Thyroid gland (tissue), 4 donors: ENCODE measurements at places on chromosomes 1 and 21.

DNA sequence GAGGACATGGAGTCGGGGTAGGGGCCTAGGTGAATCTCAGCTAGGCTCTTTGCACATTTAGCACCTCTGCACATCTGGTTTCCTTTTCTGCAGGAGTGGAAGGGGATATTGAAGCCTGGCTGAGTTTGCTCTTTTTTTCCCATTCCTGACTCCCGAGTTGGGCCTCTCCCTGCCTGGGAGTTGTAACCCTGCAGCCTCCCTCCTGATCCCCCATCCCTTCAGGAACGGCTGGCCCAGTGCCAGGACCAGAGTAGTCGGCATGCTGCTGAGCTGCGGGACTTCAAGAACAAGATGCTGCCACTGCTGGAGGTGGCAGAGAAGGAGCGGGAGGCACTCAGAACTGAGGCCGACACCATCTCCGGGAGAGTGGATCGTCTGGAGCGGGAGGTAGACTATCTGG, 836 bp downstream of the OLFML3 start:
- no peaks in the 10 kb centered on the region for H3K27me3 ChIP-seq
- peaks cover 62% of the 10 kb centered on the region for H3K4me1 ChIP-seq
- H3K4me3 ChIP-seq: no peak overlapping the region
- no peaks in the 10 kb centered on the region for H3K36me3 ChIP-seq
- peak overlapping the region; percentile 38 for H3K27ac ChIP-seq

GRCh38 chr1:212479188-212479587, 46.5 kb downstream of the NENF start:
- DNase-seq: no peak
- no peak overlapping the region for H3K27ac ChIP-seq
- H3K4me1 ChIP-seq: peaks cover 35% of the 10 kb centered on the region

- DNase-seq: no peak
- no peaks in the 10 kb centered on the region for H3K27me3 ChIP-seq
- no peak overlapping the region for H3K27ac ChIP-seq
- H3K4me3 ChIP-seq: no peak overlapping the region
- H3K36me3 ChIP-seq: no peaks in the 10 kb centered on the region
These were observed 47.1 kb downstream of the SLC9C2 start for GRCh38 chr1:173555651-173556305.

GRCh38 chr1:45883658-45884057, 80.2 kb downstream of the MAST2 start:
- no peak overlapping the region for H3K4me3 ChIP-seq
- no peak for DNase-seq
- no peaks in the 10 kb centered on the region for H3K27me3 ChIP-seq
- H3K27ac ChIP-seq: no peak overlapping the region
- H3K36me3 ChIP-seq: no peaks in the 10 kb centered on the region

DNA sequence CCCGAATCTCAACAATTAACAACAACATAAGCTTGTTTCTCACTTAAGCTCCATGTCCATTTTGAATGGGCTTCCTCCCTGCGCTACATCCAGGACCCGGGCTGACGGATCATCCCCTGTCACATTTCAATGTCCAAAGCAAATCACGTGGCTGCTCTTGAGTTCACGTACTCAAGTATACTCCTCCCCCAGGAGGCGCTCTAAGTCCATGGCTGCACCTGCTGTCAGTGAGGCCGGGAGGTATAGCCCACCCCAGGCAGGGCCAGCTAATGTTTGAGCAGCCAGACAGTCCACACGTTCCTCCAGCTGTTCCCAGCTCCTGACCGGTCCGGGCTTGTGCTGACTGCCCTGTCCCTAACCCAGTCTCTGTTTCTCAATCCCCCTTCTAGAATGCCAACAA, 220.8 kb downstream of the SLC35F3 start:
- no peaks in the 10 kb centered on the region for H3K4me1 ChIP-seq
- peak; percentile 29 for DNase-seq
- no peak overlapping the region for H3K27ac ChIP-seq
- no peak overlapping the region for H3K4me3 ChIP-seq

DNA sequence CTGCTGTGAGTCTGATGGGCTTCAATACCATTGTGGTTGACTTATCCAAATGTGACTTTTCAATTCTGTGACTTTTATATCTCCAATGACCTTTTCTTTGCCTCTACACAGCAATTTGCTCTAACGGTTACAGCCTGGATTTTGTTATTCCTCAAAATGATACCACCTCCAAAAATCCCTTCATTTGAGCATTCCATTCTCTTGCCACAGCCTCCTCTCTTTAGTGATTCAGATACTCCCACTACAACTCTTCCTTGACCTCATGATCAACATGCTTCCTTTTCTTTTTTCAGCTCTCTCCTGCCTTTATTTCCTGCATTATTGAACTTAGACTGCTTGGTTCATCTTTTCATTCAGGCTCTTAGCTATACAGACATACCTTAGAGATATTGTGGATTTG, 16.6 kb upstream of the IL19 start:
- no peaks in the 10 kb centered on the region for H3K36me3 ChIP-seq
- H3K4me1 ChIP-seq: no peaks in the 10 kb centered on the region
- no peak overlapping the region for H3K27ac ChIP-seq
- H3K27me3 ChIP-seq: no peaks in the 10 kb centered on the region
- no peak for DNase-seq
- H3K4me3 ChIP-seq: no peak overlapping the region

DNA sequence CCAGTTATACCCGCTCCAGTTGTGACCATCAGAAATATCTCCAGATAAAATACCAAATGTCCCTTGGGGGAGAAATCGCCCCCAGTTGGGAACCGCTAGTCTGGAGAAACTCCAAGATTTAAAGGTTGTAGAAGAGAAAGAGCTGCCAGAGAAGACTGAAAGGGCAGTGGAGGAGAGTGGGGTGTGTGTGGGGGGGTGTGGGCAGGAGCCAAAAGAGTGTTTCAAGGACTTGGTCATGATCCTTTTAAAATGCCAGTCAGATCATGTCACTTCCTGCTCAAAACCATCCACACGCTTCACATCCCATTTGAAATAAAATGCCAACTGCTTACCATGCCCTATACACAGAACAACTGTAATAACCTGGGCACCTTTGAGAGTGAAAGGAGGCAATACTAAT, 3.4 kb upstream of the HEYL start:
- DNase-seq: no peak
- H3K36me3 ChIP-seq: no peaks in the 10 kb centered on the region
- H3K27me3 ChIP-seq: no peaks in the 10 kb centered on the region
- no peak overlapping the region for H3K4me3 ChIP-seq
- no peaks in the 10 kb centered on the region for H3K4me1 ChIP-seq
- no peak overlapping the region for H3K27ac ChIP-seq

GRCh38 chr1:26826261-26827105, at the start of gene ZDHHC18:
Gene ZDHHC18 (plus strand): TSS chr1:26826688. CDS start chr1:26826805, 117 bp downstream.
- peak within 1 kb of the TSS; percentile 48 for H3K4me3 ChIP-seq
- peaks cover 43% of the 10 kb centered on the region for H3K4me1 ChIP-seq
- H3K27me3 ChIP-seq: no peaks in the 10 kb centered on the region

DNA sequence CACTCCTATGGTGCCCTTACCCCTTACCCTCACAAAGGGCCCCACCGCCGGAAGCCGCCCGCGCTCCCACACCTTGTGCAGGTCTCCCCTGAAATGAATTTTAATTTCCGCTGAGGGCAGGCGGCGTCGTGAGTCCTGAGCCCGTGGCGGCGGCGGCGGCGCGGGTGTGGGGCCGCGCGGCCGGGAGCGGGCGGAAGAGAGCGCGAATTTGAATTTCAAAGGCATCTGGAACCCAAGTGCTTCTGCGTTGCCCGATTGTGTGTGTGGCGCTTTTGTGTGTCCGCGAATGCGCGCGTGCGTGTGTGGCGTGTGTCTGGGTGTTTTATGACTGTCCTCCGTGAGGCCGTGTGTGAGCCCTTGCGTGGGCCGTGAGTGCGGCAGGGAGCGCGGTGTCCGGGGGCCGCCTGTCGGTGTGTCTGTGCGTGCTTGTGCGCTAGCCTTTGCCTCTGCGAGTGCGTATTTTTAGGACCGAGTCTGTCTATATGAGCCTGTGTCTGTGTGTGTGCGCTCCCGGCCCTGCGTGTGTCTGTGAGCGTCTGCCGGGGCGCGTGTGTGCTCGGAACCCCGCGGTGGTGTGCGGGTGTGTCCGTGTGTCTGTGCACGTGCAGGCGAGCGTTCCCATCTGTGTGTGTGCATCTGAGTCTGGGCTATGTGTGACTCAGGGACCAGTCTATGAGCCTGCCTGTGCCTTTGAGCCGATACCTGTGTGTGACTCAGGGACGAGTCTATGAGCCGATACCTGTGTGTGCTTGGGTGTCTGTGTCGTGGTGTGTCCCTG, 7.9 kb upstream of the ADGRB2 start:
- H3K36me3 ChIP-seq: no peaks in the 10 kb centered on the region
- no peak for DNase-seq

DNA sequence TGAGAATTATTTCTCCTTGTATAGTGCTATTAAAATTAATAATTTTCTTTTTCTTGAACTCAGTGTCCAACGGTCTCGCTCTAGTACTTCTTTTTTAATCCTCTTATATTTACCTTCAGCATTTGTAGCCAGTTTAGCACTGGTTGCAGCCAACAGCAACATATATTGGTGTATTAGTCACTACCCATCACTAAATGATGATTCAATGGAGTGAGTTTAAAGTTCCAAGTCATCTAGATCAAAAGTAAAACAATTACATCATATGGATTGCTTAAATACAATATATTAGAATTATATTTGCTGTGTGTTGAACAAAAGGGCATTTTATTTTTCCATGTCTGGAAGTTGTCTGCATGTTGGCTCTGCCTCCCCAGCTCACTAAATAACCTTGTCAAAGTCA, 591.8 kb downstream of the ADGRL2 start:
- no peak overlapping the region for H3K27ac ChIP-seq

GRCh38 chr1:55716610-55717009, 501.4 kb upstream of the USP24 start:
- no peaks in the 10 kb centered on the region for H3K27me3 ChIP-seq
- no peak overlapping the region for H3K27ac ChIP-seq
- H3K4me3 ChIP-seq: no peak overlapping the region

DNA sequence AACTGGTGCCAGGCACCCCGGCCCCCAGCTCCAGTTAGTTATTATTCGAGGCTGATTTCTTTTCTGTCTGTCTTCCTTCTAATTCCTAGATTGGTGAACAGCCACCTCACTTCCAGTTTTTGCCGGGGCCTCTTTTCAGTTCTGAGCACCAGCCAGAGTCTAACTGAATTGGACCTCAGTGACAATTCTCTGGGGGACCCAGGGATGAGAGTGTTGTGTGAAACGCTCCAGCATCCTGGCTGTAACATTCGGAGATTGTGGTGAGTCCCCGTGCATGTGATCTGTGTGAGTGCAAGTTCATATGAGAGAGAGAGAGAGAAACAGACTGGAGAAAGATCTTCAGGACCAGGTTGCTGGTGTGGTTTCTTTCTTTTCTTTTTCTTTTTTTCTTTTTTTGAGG, 13.5 kb downstream of the NLRP3 start:
- no peaks in the 10 kb centered on the region for H3K4me1 ChIP-seq
- DNase-seq: no peak
- no peaks in the 10 kb centered on the region for H3K27me3 ChIP-seq

GRCh38 chr1:204868340-204868700, 2.3 kb upstream of the NFASC start:
- no peaks in the 10 kb centered on the region for H3K4me1 ChIP-seq
- no peak for DNase-seq
- H3K27ac ChIP-seq: no peak overlapping the region
- no peaks in the 10 kb centered on the region for H3K27me3 ChIP-seq
- H3K4me3 ChIP-seq: no peak overlapping the region

DNA sequence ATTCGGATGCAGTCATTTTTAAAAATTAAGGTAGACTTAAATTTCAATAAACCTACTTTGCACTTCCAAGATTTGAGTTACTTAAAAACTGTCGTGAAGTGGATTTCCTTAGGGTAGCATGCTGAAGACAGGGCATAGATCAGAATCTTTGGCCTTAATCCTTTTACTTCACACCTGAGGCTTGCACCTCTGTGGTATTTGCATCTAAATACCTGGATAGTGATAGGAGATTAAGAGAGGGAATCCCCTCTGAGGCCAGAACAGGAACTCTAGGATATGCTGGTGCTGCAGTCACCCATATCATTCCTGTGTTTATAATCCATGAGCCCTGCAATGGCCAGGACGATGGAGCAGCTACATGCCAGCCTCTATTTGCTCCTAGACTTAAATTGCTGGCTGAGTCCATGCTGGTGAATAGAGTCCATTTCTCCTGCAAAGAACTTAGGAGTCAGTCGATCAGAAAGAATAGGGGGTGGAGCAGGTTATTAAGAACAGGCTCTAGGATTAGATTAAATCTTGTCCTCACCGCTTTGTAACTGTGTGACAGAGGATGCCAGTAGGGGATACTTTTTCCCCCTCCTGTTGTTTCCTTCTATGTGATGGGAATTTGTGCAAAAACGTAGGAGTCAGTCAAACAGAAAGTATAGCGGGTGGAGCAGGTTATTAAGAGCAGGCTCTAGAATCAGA, 333.6 kb downstream of the DUSP10 start:
- H3K27ac ChIP-seq: no peak overlapping the region
- DNase-seq: no peak
- no peaks in the 10 kb centered on the region for H3K27me3 ChIP-seq
- H3K4me3 ChIP-seq: no peak overlapping the region
- no peaks in the 10 kb centered on the region for H3K4me1 ChIP-seq
- H3K36me3 ChIP-seq: no peaks in the 10 kb centered on the region

GRCh38 chr1:154328318-154329151, 3.2 kb downstream of the ATP8B2 start:
- H3K27me3 ChIP-seq: no peaks in the 10 kb centered on the region
- no peak overlapping the region for H3K4me3 ChIP-seq
- peaks cover 33% of the 10 kb centered on the region for H3K4me1 ChIP-seq
- peak; percentile 91 for DNase-seq
- H3K27ac ChIP-seq: peak overlapping the region; percentile 63
- H3K36me3 ChIP-seq: peaks cover 6% of the 10 kb centered on the region

DNA sequence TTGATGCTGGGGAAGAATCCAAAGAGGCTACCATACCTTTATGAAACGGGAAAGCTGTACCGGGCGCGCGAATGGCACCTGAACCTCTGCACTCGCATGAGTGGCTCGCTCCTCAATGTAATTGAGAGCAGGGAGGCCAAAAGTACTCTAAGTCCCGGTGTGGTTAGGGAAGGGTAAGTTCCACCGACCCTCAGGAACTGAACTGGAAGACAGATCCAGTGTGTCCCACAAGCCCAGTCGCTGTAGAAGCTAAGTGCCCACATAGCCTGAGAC, 1.0 kb downstream of the GATAD2B start:
- H3K27me3 ChIP-seq: no peaks in the 10 kb centered on the region
- H3K4me3 ChIP-seq: peak overlapping the region; percentile 27
- H3K4me1 ChIP-seq: peaks cover 17% of the 10 kb centered on the region
- DNase-seq: peak; percentile 44

GRCh38 chr21:37372951-37373350, 6.4 kb downstream of the DYRK1A start:
- H3K4me1 ChIP-seq: peaks cover 68% of the 10 kb centered on the region
- H3K27ac ChIP-seq: no peak overlapping the region
